ENCODE measurements at places on chromosomes 6 and 20. TPM values are rescaled to one million over a fixed set of nuclear protein-coding genes. Genes with fewer than 3 reads are reported as not detected.

The ZBTB46 gene
- polyA plus RNA-seq: 2.0 TPM

The CALHM4 gene
- polyA plus RNA-seq: not detected

The OLIG3 gene
- not detected for polyA plus RNA-seq

The RSPO3 gene
- polyA plus RNA-seq: 15.9 TPM

The SCUBE3 gene
- polyA plus RNA-seq: 19.6 TPM

The ABT1 gene
- polyA plus RNA-seq: 30.4 TPM

The PPP1R16B gene
- not detected for polyA plus RNA-seq

The BTNL2 gene
- polyA plus RNA-seq: not detected

The CST2 gene
- not detected for polyA plus RNA-seq

Measured in hepatocyte (in vitro differentiated cells).